GM12891 (cell line): ENCODE measurements at places on chromosomes 7 and 10.
A peak's percentile ranks its signal among the peaks of the same experiment; 100 is the strongest.

GRCh38 chr10:119650692-119651513 is at the start of gene BAG3:
Gene BAG3 (plus strand): TSS chr10:119651380. CDS start chr10:119651676, 296 bp downstream.
- peak; percentile 71 for DNase-seq

DNA sequence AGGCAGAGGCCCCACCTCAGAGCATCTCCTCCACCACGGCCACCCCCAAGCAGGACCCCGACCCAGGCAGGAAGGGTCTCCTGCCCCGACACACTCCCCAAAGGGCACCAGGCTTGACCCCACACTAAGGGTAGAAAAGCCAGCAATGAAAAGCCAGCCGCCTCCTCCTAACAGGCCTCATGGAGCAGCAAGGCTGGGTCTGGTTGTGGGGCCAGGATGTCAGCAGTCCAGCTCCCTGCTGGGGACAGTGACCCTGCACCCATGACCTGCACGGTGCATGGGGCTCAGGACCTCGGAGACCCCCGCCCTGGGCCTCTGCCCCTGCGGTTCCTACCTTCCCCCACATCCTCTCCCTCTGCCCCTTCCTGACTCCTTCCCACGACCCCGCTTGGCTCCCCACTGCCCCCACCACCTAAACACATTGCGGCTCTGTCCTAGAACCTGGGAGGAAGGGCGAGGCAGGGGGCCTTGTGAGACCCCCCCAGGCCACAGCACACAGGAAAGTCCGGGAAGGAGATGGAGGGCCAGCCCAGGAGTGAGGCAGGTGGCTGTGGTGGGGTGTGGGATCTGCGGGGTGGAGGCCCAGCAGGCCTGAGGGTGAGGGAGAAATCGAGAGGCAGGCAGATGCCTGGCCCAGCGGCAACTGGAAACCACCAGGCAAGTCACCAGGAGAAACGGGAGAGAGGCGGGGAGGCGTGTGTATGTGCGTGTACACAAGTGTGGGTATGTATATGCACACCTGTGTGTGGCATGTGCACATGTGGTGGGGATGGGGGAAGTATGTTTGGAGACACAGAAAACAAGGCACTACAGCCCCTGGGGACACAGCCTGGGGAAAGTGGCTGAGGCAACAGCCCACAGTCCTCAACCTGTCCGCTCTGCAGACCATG is 229.9 kb downstream of the MAD1L1 start:
- DNase-seq = no peak

- DNase-seq = no peak
Observed at GRCh38 chr10:86956848-86957448, 467 bp downstream of the MMRN2 start.

- no peak for DNase-seq
Observed at GRCh38 chr7:133629701-133630100, 376.8 kb downstream of the EXOC4 start.

GRCh38 chr10:78771260-78771659 is 297.5 kb upstream of the ZMIZ1 start:
- DNase-seq = no peak

GRCh38 chr7:27107391-27108381 is 5.2 kb upstream of the HOXA2 start:
- no peak for DNase-seq

GRCh38 chr10:16820421-16820820 is 3.2 kb upstream of the RSU1 start:
- DNase-seq = no peak

DNA sequence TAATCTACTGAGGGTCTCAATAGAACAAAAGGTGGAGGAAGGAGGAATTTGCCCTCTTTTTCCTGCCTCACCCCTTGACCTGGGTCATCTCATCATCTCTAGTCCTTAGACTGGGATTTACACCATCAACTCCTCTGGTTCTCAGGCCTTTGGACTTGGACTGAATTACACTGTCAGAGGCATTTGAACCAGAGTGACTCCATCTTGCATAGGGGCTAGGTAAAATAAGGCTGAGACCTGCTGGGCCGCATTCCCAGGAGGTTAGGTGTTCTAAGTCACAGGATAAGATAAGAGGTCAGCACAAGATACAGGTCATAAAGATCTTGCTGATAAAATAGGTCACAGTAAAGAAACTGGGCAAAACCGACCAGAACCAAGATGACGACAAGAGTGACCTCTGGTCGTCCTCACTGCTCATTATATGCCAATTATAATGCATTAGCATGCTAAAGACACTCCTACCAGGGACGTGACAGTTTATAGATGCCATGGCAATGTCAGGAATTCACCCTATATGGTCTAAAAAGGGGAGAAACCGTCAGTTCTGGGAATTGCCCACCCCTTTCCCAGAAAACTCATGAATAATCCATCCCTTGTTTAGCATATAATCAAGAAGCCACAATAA is 84.0 kb downstream of the C1GALT1 start:
- no peak for DNase-seq

DNA sequence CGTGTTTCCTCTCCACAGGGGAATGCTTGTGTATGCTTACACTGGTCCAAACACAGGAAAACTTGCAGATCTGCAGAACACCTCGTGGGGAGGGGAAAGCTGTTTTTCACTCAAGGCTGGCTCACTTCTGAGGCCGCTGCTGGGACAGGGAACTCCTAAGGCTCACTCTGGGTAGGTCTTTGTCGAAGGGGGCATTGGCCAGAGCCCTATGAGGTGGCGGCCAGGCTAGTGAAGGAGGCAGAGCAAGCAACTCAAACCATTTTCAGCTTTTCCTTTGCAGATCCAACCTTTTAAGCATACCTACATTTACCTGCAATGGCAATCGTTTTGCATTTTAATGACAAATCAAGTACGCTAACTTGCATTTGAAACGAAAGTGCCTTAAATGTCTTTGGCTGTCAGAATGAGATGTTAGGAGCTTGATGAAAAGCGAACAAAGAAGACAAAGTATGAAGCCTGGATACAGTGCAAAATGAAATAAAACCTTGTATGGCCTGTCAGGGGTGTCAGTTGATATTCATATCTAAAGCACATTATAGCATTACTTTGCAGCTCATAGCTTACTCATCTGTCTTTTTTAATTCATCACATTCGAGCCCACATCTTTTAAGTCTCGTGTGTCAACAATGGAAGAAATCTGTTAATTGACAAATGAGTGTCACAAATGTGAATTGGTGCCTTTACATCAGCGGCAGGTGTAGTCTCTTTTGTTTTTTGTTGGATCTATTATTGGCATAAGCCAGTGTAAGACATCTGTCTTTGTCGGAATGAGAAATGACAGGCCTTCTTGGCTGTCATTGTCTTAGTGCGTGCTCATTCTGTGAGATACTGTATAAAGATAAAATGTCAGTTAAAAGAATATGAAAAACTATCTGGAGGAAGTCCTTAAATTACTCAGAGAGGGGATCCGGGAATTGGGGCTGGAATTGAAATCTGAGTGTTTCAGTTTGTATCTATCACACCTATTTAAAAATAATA is 30.5 kb downstream of the LRMDA start:
- DNase-seq = no peak

GRCh38 chr7:45072131-45073030 is 16.4 kb downstream of the NACAD start:
- DNase-seq = no peak

GRCh38 chr10:63266391-63267316 is 133.5 kb downstream of the NRBF2 start:
- no peak for DNase-seq

DNA sequence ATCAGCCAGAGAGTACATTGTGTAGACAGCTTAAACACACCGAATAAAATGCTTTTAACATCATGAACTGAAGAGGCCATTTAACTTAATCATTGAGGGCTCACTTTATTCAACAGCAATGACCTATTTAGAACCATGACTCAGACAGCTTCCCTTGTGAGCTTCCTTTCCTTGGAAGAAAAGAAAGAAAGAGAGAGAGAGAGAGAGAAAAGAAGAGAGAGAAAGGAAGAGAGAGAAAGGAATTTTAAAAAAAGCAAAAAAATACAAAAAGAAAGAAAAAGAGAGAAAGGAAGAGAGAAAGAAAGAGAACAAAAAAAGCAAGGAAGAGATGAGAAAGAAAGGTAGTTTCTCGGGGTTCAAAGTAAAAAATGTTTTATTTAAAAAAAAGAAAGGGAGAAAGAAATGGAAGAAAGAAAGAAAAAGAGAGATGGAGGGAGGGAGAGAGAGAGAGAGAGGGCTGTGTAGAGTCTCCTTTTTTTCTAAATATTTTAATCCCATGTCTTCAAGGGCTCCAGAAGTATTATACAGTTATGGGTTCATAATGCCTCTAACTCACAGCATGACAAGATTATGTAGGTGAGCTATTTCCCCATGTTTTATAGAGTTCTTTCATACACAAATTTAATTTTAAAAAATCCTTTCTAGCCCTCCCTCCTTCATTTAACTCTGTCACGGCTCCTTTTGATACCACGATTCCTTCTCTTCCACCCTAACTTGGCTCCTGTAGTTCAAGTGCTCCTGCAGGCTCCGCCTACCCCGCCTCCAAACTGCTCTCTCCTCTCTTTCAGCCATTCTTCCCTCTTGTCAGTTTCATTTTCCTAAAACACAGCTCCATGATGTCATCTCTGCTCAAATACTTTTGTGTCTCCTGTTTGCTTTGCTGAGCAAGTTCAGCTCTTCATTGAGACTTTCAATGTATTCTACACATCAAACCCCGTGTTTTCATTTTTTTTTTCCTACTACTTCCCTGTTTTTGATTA is 85.5 kb downstream of the PRTFDC1 start:
- no peak for DNase-seq

GRCh38 chr7:84912018-84912417 is 274.8 kb downstream of the SEMA3D start:
- no peak for DNase-seq

DNA sequence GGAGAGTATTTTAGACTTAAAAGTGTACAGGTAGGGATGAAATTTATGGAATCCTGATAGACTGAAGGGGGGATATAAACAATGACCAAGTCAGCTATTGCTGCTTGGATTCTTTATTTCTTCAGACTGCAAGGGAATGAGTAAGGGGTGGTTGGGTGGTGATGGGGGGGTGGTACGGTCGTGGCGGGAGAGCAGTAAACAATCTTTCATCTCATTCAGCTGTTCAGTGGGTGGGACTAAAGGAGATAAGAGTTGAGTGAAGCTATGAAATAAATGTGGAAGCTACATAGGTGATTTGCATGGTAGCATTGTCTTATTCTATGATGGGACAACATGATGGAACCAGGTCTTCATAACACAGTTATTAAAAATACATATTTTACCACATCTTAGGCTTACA is 1.8 kb downstream of the SEPTIN7 start:
- no peak for DNase-seq

GRCh38 chr7:15891151-15891881 is 204.8 kb upstream of the MEOX2 start:
- DNase-seq = no peak

- no peak for DNase-seq
Observed at GRCh38 chr7:101936223-101936610, 118.8 kb downstream of the CUX1 start.
